Jurkat, Clone E6-1 (cell line): ENCODE measurements at places on chromosomes 7 and 10.
A peak's percentile ranks its signal among the peaks of the same experiment; 100 is the strongest.

- DNase-seq = no peak
Measured at GRCh38 chr7:129466796-129467195, 32.6 kb downstream of the STRIP2 start.

- DNase-seq = no peak
Measured at GRCh38 chr10:101558671-101559595, 29.1 kb downstream of the POLL start.

GRCh38 chr7:77697535-77697831 lies 1.2 kb downstream of the RSBN1L start:
- DNase-seq = no peak

GRCh38 chr10:94011296-94011695 lies 17.6 kb downstream of the PLCE1 start:
- no peak for DNase-seq

- peak; percentile 32 for DNase-seq
Measured at GRCh38 chr10:43594944-43595589, 11.2 kb upstream of the ZNF485 start.

GRCh38 chr10:44818041-44818649 lies 93.0 kb upstream of the TMEM72 start:
- no peak for DNase-seq

- DNase-seq = no peak
Measured at GRCh38 chr7:138945154-138945553, 36.0 kb downstream of the KIAA1549 start.

DNA sequence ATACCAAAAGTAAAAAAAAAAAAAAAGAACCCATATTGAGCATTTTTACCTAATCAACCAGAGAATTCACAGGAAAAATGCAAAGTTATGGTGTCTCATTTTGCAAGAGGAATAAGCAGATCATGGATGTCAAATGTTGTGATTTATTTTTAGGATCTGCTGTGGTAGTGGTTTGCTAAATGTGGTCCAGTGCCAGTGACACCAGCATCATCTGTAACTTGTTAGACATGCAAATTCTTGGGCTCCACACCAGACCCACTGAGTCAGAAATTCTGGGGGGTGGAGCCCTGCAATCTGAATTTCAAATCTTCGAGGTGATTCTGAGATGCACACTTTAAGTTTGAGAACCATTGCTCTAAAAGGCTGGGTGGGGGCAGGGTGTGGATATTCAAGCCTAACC lies 30.1 kb upstream of the ZEB1 start:
- DNase-seq = no peak

DNA sequence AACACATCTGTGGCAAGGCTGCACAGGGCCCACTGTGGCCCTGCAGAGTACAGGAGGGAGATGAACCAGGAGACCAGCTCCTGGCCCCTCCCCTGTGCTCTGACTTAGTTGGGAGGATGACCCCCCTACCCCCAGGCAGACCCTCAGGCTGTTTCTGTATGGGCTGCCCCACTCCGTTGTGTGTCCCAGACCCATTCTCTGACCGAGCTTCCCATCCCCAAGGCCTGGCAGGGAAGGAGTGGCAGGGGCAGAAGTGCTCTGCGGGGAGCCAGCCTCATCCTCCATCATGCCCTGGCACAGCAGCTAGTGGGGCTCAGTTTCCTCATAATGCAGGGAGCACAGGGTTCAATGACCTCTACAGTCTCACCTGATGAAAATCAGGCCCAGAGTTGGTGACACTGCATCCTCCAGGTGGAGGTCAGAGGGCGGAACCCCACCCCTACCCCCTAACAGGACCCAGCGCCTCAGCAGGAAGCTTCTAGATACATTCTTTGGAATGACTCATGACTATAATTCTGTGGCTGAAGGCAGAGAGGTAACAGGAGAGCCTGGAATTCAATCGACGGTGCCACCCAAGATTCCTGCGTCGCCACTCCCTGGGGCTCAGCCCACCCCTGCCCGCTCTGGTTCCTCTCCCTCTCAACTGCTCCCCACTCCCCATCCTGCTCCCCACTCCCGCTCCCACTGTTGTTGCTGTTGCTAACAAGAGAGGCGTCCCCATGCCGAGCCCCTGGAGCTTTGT lies 18.2 kb downstream of the PODXL start:
- DNase-seq = no peak

- DNase-seq = no peak
Measured at GRCh38 chr7:20302891-20303290, 27.8 kb upstream of the ITGB8 start.

DNA sequence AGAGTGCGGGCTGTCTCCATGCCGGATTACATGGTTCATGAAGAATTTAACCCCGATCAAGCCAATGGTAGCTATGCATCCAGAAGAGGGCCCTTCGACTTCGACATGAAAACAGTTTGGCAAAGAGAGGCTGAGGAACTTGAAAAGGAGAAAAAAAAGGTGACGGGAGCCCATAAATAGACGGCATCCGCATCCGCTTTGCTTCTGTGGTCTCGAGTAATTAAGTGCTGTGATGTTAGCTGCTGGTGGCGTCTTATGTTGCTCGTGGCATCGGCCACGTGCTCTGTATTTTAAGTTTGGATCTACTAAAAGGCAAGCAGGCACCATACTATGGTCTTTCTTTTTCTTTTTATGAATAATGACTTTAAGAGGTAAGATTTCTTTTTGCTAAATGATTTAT lies 11.1 kb downstream of the C7orf57 start:
- DNase-seq = peak; percentile 79

DNA sequence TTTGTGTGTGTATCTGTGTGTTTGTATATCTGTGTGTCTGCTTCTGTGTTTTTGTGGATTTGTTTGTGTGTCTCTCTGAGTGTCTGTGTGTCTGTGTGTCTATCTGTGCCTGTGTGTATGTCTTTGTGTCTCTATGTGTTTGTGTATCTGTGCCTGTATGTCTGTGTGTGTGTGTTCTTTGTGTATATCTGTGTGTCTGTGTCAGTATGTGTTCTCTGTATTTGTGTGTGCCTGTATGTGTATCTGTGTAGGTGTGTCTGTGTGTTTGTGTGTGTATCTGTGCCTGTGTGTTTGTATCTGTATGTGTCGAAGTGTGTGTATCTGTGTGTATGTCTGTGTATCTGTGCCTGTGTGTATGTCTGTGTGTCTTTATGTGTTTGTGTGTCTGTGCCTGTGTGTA lies 118.2 kb downstream of the SH2D4B start:
- DNase-seq = no peak

- no peak for DNase-seq
Measured at GRCh38 chr10:24883176-24883575, 69.2 kb downstream of the PRTFDC1 start.

DNA sequence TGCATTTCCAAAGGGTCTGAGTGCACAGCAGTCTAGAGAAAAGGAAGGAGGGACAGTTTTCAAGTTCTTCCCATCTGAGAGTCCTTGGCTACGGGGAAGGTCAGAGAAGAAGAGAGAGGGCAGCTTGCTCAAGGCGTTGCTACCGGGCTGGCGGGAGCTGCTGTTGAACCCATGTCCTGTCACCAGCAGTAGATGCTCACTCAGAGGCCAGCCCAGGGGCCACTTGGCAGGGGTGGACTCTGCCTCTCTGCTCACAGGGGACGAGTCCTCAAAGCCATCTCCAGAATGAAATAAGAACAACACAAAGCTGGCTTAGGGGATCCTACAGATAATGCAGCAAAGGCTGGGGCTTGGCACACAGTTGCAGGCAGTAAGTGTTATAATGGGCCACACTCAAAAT lies 231.5 kb downstream of the TNS3 start:
- no peak for DNase-seq

GRCh38 chr7:14016950-14017349 lies 27.5 kb upstream of the ETV1 start:
- no peak for DNase-seq
